ENCODE measurements at places on chromosomes 4 and X.
A peak's percentile ranks its signal among the peaks of the same experiment; 100 is the strongest.

- H3K4me1 ChIP-seq, result peaks cover 21% of the 10 kb centered on the region
- H3K36me3 ChIP-seq, result no peaks in the 10 kb centered on the region
- DNase-seq, result no peak
- H3K4me3 ChIP-seq, result no peak overlapping the region
- H3K27ac ChIP-seq, result peak overlapping the region; percentile 33
- peaks cover 2% of the 10 kb centered on the region for H3K27me3 ChIP-seq
Observed at GRCh38 chr4:1082215-1083182, 30.9 kb downstream of the RNF212 start.

GRCh38 chr4:69995526-69996016, at the start of gene STATH:
Gene STATH (plus strand): TSS chr4:69995966. CDS start chr4:69998438, 2,472 bp downstream.
- no peaks in the 10 kb centered on the region for H3K36me3 ChIP-seq
- no peak for DNase-seq
- H3K27ac ChIP-seq, result no peak within 1 kb of the TSS

- no peak overlapping the region for H3K27ac ChIP-seq
- peaks cover 16% of the 10 kb centered on the region for H3K27me3 ChIP-seq
- peak; percentile 20 for DNase-seq
- no peaks in the 10 kb centered on the region for H3K36me3 ChIP-seq
- no peak overlapping the region for H3K4me3 ChIP-seq
Observed at GRCh38 chr4:4758681-4759080, 100.8 kb upstream of the MSX1 start.

GRCh38 chr4:25656031-25656430, 380 bp downstream of the SLC34A2 start:
- DNase-seq, result no peak
- H3K27me3 ChIP-seq, result peaks cover 24% of the 10 kb centered on the region

DNA sequence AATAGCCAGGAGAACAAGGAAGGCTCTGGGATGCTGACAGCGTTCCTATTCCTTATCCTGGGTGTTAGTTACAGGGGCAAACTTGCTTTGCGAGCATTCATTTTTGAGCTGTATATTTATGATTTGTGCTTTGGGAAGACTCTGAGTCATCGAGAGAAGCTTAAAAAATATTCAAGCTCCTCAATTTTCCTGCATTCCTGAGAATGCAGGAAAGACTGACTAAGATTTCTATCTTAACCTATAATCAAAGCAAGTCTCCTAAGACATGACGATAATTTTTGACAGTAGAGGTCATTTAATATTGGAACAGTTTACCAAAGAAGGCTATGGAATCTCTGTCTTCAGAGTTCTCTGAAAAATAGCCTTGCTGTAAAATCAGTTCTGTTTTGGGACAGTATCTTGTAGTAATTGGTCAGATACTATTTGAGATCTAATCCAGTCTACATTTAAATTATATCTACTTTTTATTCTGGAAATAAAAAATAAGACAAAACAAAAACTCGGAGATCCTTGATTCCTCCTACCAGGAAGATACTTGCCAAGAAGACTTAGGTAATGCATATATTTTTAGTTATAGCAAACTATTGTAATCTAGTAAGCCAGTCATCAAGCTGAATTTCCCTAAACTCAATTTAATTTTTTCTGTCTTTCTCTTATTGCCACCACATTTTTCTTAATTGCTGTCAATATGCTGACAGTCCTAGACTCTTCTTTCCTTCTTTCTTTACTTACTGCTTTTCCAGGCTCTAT, 31.7 kb downstream of the BBS12 start:
- no peaks in the 10 kb centered on the region for H3K36me3 ChIP-seq
- H3K4me1 ChIP-seq, result peaks cover 38% of the 10 kb centered on the region
- peak overlapping the region; percentile 98 for H3K27ac ChIP-seq
- H3K27me3 ChIP-seq, result no peaks in the 10 kb centered on the region

DNA sequence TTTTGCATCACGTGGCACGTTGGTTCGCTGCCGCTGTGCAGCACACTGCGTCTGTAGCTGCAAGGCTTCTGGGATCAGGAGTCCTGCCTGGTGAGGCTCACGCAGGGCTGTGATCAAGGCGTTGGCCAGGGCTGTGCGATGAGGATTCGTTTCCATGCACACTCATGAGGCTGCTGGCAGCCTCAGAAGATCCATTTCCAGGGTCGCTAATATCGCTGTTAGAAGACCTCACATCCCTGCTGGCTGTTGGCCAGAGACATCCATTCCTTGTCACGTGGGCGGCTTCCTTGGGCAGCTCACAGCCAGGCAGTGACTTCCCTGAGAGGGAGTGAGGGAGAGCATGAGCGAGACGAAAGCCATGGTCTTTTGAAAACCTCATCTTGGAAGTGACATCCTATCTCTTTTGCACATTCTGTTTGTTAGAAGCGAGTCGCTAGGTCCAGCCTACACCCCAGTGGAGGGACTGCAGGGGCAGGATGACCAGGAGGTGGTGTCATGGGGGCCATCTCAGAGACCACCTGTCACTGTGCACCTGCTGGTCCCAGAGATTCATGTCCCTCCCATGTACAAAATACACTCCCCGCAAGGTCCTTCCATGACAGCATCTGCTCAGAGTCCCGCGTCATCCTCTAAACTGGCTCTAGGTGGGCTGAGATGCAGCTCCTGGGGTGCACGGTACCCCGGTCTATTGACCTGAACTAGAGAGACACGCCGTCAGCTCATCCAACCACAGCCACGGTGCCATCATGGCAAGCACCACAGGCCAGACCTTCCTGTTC, 12.2 kb downstream of the RGS12 start:
- DNase-seq, result peak; percentile 42
- H3K27ac ChIP-seq, result no peak overlapping the region
- peaks cover 30% of the 10 kb centered on the region for H3K4me1 ChIP-seq
- no peaks in the 10 kb centered on the region for H3K36me3 ChIP-seq

GRCh38 chrX:154918060-154918483, 31.9 kb downstream of the F8A1 start:
- DNase-seq, result no peak
- peak overlapping the region; percentile 60 for H3K4me3 ChIP-seq
- no peaks in the 10 kb centered on the region for H3K36me3 ChIP-seq
- H3K27ac ChIP-seq, result peak overlapping the region; percentile 19
- H3K4me1 ChIP-seq, result peaks cover 5% of the 10 kb centered on the region
- H3K27me3 ChIP-seq, result peaks cover 6% of the 10 kb centered on the region

DNA sequence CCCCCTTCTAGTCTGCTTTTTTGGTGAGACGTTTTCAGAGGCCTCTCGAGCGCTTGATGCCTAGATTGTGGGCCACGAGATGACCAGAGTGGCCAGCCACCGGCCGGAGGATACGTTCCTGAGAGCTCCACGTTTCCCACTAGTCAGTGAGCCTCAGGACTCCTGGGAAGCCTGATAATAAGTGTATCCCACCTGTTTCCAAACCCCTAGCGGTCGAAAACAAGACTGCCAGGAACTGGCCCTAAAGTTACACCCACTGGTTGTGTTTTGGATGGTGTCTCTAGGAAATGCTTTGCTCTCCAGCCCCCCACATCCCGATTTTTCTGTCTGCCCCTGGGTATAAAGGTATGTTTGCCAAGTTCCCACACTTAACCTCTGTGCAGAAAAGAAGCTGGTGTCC, 4.6 kb upstream of the RS1 start:
- DNase-seq, result no peak
- H3K4me1 ChIP-seq, result peaks cover 2% of the 10 kb centered on the region
- no peak overlapping the region for H3K4me3 ChIP-seq

DNA sequence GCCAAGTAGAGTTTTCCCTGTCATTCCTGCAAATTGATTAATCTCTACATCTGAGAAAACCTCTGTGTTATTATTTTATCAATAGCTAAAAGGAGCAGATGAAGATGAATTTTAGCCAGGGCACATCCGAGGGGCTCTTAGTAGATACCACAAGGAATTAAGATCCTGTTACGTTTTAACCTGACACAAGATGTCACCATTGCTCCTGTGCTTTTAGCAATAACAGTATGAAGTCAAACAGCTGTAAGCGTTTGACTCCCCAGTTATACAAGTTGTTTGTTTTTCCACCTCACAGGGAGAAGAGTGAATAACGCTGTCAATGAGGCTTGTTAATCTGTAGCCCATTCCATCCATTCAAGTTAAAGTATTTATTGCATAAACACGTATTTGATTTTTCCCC, 76.0 kb upstream of the AP1S2 start:
- H3K4me3 ChIP-seq, result no peak overlapping the region
- no peak for DNase-seq
- peaks cover 2% of the 10 kb centered on the region for H3K36me3 ChIP-seq

DNA sequence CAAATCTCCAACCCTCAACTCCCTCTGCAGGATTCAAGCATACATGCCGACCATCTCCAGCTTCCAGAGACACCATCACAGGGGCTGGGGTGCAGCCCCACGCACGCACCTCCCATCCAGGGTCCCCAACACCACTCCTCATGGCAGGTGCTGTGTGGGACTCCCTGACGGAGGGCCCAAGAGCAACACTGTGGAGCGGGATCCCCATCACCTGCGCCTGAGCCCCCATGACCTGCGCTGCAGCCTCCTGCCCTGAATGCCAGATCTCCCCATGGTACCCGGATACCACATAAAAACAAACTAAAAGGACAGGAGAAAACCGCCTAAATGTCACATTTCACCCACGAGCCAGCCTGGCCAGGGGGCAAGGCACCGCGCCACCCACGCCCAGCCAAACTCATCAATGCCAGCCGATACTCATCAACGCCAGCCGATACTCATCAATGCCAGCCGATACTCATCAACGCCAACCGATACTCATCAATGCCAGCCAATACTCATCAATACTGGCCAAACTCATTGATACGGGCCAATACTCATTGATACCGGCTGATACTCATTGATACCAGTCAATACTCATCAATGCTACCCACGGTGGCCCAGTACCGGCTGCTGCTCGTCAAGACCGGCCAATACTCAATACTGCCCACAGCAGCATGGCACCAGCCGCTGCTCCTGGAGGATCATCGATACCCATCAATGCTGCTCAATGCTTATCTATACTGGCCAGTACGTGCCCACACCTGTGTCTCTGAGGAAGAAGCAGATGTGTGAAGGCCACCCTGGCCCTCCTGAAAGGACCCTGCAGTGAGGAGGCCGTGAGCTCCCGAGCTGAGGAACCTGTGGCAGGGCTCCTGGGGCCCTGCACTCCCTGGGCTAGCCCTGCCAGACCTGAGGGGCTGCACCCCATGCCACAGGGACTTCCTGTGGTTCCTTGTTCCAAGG, 6.2 kb downstream of the CTBP1 start:
- H3K27ac ChIP-seq, result no peak overlapping the region
- H3K4me1 ChIP-seq, result peaks cover 40% of the 10 kb centered on the region
- no peak for DNase-seq
- H3K36me3 ChIP-seq, result peaks cover 1% of the 10 kb centered on the region

- DNase-seq, result peak; percentile 83
- H3K4me3 ChIP-seq, result no peak overlapping the region
- H3K36me3 ChIP-seq, result peaks cover 2% of the 10 kb centered on the region
Observed at GRCh38 chr4:102244878-102245535, 100.3 kb downstream of the SLC39A8 start.

DNA sequence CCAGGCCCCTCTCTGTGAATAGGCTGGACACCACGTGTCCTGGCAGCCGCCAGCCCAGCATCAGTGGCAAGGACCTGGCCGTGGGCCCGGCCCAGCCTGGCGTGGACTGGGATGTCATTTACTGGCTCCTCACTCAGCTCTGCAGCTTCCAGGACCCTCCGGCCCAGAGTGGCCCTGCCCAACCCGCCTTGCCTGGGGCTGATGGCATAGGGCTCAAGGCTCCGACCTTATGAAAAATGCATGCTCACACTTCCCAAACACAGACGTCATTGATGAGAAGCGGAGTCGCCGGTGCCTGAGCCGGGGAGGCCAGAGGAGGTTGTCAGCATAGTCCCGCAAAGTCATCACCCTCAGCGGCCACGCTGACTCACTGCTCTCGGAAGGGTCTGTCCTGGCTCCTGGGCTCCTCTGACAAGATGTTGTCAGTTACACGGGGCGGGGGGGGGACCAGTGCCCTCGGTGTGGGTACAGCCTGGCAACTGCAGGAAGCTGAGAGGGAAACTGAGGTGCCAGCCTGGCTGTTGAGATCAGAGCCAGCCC, 14.3 kb downstream of the CFAP99 start:
- H3K36me3 ChIP-seq, result peaks cover 3% of the 10 kb centered on the region
- H3K27ac ChIP-seq, result no peak overlapping the region
- H3K4me3 ChIP-seq, result no peak overlapping the region
- peaks cover 4% of the 10 kb centered on the region for H3K4me1 ChIP-seq
- DNase-seq, result no peak
- peaks cover 12% of the 10 kb centered on the region for H3K27me3 ChIP-seq

GRCh38 chrX:40644821-40645358, 2.5 kb downstream of the CXorf38 start:
- no peak for DNase-seq
- H3K36me3 ChIP-seq, result peaks cover 2% of the 10 kb centered on the region
- peak overlapping the region; percentile 89 for H3K27ac ChIP-seq
- no peaks in the 10 kb centered on the region for H3K27me3 ChIP-seq

GRCh38 chr4:41207291-41207831, 7.0 kb downstream of the APBB2 start:
- no peak overlapping the region for H3K4me3 ChIP-seq
- H3K27ac ChIP-seq, result peak overlapping the region; percentile 93
- H3K4me1 ChIP-seq, result peaks cover 90% of the 10 kb centered on the region
- no peaks in the 10 kb centered on the region for H3K27me3 ChIP-seq

- no peak overlapping the region for H3K27ac ChIP-seq
- peaks cover 5% of the 10 kb centered on the region for H3K4me1 ChIP-seq
- no peak overlapping the region for H3K4me3 ChIP-seq
- H3K36me3 ChIP-seq, result no peaks in the 10 kb centered on the region
- H3K27me3 ChIP-seq, result no peaks in the 10 kb centered on the region
Observed at GRCh38 chrX:123797543-123798447, 62.1 kb upstream of the XIAP start.

- peaks cover 3% of the 10 kb centered on the region for H3K36me3 ChIP-seq
- peaks cover 28% of the 10 kb centered on the region for H3K4me1 ChIP-seq
- no peak for DNase-seq
- H3K4me3 ChIP-seq, result no peak overlapping the region
- no peak overlapping the region for H3K27ac ChIP-seq
- no peaks in the 10 kb centered on the region for H3K27me3 ChIP-seq
Observed at GRCh38 chr4:76637712-76638361, 202.8 kb downstream of the SHROOM3 start.

DNA sequence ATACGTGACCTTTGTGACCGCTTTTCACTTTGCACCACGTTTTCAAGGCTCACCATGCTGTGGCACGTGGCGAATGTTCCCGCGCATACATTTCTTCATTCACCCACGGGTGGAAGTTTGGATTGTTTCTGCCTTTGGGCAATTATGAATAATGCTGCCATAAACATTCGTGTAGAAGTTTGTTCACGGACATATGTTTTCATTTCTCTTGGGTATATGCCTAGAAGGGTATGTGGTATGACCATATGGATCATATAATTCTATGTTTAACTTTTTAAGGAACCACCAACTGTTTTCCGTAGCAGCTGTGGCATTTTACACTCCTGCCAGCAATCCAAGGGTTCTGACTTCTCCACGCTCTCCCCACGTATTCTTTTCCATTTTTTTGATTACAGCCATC, 60.9 kb upstream of the MXD4 start:
- no peak overlapping the region for H3K4me3 ChIP-seq
- H3K36me3 ChIP-seq, result peaks cover 7% of the 10 kb centered on the region
- H3K4me1 ChIP-seq, result peaks cover 14% of the 10 kb centered on the region
- H3K27ac ChIP-seq, result no peak overlapping the region
- DNase-seq, result no peak
- no peaks in the 10 kb centered on the region for H3K27me3 ChIP-seq

GRCh38 chrX:132622130-132622529, 133.3 kb upstream of the MBNL3 start:
- H3K27ac ChIP-seq, result no peak overlapping the region
- DNase-seq, result no peak
- no peaks in the 10 kb centered on the region for H3K27me3 ChIP-seq
- H3K4me3 ChIP-seq, result no peak overlapping the region
- peaks cover 10% of the 10 kb centered on the region for H3K4me1 ChIP-seq
- H3K36me3 ChIP-seq, result no peaks in the 10 kb centered on the region

Data from chondrocyte (in vitro differentiated cells).